ENCODE measurements at places on chromosomes 1 and 21.

GRCh38 chr1:6960291-6960811 is 175.1 kb downstream of the CAMTA1 start:
- DNase-seq: no peak

GRCh38 chr1:107899655-107900054 is 65.3 kb downstream of the VAV3 start:
- no peak for DNase-seq

- DNase-seq: no peak
These were observed 166.1 kb upstream of the ZC3H12A start for GRCh38 chr1:37308031-37308960.

DNA sequence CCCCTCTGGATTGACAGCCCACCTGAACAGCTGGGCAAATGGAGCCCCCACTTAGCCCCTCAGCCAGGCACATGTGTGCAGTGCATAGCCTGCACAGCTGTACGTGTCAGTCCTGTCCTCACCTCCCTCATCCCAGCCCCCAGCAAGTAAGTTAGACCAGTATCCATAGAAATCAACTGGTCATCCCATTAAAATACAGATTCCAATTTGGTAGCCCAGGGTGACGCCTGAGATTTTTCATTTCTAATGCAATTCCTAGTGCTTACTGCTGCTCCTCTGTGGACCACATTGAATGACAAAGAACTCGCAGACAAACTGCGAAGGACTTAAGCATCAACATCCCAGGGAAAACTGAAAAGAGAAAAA is 99.0 kb upstream of the GJB5 start:
- no peak for DNase-seq

GRCh38 chr1:209539576-209539975 is 43.9 kb upstream of the CAMK1G start:
- DNase-seq: no peak

DNA sequence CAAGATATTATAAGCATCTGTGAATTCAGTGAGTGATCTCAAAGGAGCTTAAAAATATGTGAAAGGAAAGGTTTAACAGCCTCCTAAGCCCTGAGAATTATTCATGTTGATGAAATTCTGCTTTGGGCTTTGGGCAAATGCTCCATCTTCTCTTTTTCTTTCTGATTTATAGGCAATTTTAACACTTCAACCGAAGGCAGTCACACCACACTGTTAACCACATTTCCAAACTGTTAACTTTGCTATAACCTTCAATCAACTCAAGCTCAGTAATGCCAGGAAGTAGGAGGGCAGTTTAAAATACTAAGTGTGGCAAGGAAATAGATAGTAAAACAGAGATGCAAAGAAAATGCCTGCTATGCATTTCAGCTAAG is 54.4 kb upstream of the NEK7 start:
- DNase-seq: no peak

DNA sequence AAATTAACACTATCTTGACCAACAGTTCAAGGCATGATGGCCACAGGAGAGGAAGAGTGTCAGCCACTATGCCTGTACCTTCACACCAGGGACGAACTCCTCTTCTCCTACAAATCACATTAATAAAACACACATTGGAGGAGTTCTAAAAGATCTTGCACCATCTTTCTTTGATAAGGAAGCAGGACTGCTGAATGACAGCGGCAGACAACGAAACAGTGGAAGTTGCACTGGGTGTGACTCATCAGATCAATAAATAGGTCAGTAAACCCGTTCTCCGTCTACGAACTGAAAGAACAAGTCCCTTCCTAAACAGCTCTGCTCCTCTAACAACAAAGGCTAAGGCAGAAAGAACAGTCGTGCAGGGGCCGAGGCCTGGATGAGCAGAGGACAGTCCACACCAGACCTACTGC is 23.1 kb downstream of the UBE2G2 start:
- DNase-seq: no peak

GRCh38 chr1:35615440-35615839 is 25.9 kb downstream of the PSMB2 start:
- DNase-seq: no peak

GRCh38 chr1:201113451-201114244 is 1.4 kb upstream of the CACNA1S start:
- no peak for DNase-seq

GRCh38 chr1:172401892-172402291 is 18.6 kb upstream of the C1orf105 start:
- no peak for DNase-seq

DNA sequence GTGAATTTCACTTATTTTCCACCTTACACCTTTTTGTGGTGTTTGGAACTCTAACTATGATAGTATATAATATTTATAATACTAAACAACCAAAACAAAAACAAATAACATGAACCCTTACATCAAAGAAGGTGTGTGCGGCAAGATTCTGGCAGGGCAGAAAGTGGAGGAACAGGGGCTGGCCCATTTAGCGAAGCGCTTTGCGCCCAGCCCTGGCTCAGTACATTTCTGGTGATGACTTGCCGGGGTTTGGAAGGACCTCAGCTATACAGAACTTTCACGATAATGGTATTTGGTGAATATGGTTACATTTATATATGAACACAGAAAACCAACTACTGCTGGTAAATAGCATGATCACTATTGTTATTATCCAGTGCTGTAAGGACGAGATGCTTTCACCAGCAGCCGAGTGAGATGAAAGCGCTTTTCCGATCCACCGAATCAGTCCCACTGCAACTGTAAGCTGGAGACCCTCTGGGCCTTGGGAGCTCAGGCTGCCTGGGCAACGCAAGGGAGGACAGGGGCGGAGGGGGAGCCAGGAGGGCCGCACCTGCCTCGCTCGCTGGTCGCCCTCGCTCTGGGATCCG is 63.9 kb downstream of the CD247 start:
- DNase-seq: no peak

- DNase-seq: no peak
These were observed 90.7 kb downstream of the MRPL37 start for GRCh38 chr1:54290506-54291184.

DNA sequence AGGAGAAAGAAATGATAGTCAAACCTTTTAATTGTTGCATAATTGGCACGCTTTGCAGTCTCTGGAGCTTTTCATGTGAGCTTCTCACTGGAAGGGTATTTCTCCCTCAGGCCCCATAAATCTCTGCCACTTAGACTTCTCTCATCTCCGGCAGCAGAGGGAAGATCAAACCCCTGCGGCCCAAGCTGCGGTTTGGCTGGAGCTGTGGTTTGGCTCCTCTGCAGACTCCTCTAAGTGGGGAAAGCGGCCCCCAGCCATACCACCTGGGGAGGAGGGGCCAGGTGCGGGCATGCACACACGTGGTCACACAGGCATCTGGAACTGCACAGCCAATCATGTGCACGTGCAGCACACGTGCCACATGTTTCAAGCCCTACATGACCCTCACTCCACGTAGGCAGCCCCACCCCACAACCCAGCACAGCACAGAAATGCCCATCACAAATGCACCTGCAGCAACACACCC is 58.3 kb downstream of the UBE2T start:
- DNase-seq: peak; percentile 55

- no peak for DNase-seq
These were observed 29.1 kb downstream of the PRRX1 start for GRCh38 chr1:170692866-170693575.

DNA sequence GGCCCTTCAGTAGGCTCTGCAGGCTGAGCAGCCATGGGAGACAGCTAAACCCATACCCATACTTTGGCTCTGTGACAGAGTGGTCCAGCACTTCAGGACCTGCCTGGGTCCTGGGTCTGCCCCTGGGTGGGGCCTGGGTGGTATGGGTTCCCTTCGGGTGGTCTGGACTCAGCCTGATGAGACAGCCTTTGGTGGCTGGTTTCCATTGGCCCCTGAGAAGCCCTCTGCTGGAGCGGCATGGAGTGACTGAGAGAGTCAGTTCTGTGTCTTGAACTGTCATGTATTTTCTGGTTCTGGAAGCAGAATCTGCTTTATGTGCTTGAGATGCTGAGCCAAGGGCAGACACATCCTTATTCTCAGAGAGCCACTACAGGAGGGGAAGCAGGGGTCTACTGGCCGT is 31.3 kb upstream of the KCNA2 start:
- no peak for DNase-seq

DNA sequence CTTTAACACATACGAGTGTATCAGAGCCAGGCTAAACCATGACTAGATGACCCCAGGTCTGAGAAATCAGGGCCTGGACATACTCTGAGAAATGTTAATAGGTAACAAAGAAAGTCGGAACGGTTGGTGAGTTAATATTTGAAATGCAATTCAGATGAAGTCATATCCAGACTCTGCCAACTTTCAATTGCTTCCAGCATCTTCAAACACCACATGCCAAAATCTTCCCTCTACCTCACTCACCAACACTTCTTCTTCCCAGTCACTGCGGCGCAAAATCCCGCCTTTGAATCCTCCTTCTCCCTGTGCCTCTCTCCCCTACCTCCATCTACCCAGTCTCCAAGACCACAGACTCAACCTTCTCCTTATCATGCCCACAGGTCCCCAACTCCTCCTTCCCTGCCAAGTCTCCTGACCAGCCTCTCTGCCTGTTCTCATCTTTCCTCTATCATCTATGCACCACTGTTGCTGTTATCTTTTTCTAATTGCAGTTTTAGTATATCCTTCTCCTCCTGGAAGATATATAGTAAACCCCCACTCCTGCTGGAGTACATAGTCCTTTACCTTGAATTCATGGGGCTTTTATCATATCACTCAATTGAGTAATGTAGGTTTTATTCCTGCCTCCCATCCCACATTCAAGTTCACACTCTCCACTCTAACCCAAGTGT is 41.3 kb downstream of the ZBTB18 start:
- no peak for DNase-seq

- no peak for DNase-seq
These were observed 203.9 kb downstream of the RHOU start for GRCh38 chr1:228939001-228939691.

GRCh38 chr1:94619731-94620130 is 78.2 kb upstream of the F3 start:
- DNase-seq: no peak

GRCh38 chr1:56065729-56066128 is 513.6 kb downstream of the PLPP3 start:
- DNase-seq: no peak

DNA sequence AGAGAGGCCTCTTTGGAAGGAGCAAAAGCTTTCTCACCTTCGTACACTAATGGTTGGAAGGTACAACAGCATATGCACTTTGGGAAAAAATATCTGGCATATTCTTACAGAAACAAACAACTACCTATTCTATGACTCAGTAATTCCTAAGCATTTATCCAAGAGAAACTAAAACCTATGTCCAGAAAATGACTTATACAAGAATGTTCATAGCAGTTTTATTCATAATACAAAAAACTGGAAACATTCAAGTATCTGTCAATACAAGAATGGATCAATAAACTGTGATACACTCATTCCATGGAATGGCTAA is 8.2 kb downstream of the NBPF1 start:
- no peak for DNase-seq

- no peak for DNase-seq
These were observed 33.1 kb upstream of the LMX1A start for GRCh38 chr1:165389609-165390008.

GRCh38 chr1:62688687-62689085 is 500 bp upstream of the DOCK7 start:
- DNase-seq: no peak

DNA sequence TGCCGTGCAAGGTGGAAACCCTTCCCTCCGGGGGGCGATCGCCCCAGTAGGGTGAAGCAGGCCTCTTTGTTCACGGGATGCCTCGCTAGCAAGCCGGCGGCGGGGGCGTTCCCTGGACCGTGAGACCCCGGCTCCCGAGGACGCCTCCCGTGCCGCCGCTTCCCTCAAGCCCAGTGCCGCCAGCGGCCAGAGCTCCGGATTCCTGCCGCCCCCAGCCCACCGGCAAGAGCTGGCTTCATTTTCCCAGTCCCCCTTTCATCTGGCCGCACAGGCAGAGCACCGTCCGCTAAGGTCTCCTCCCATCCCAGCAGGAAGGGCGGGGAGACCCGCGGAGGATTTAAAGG is 16.3 kb downstream of the IER5 start:
- no peak for DNase-seq

- DNase-seq: peak; percentile 50
These were observed 103.8 kb upstream of the ARHGEF16 start for GRCh38 chr1:3350506-3351261.

- no peak for DNase-seq
These were observed 67.0 kb downstream of the TBX19 start for GRCh38 chr1:168347630-168348029.

DNA sequence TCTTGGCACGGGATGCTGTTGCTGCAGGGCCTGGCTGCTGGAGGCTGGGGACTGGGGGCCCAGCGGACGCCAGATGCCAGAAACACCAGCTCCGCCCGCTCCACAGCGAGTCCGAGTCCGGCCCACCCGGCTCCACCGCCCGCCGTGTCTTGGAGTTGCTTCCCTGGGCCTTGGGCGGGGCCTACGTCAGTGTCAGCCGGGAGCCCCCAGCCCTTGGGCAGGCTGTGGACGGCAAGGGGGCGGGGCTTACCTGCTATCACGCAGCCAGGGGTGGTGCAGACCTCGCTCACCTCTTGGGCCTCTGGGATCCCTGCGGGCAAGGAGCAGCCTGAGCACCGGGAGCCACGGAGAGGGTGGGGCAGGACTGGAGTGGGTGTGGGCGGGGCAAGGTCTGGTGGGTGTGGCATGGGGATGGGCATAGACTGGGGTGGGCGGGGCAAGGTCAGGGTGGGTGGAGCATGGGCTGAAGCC is 21.8 kb downstream of the MMEL1 start:
- DNase-seq: no peak

- no peak for DNase-seq
These were observed 82.3 kb downstream of the TM2D1 start for GRCh38 chr1:61642475-61643232.

- DNase-seq: no peak
These were observed 296.7 kb upstream of the USP25 start for GRCh38 chr21:15433091-15433490.

- DNase-seq: no peak
These were observed 22.3 kb downstream of the SLC9A1 start for GRCh38 chr1:27132624-27133023.

DNA sequence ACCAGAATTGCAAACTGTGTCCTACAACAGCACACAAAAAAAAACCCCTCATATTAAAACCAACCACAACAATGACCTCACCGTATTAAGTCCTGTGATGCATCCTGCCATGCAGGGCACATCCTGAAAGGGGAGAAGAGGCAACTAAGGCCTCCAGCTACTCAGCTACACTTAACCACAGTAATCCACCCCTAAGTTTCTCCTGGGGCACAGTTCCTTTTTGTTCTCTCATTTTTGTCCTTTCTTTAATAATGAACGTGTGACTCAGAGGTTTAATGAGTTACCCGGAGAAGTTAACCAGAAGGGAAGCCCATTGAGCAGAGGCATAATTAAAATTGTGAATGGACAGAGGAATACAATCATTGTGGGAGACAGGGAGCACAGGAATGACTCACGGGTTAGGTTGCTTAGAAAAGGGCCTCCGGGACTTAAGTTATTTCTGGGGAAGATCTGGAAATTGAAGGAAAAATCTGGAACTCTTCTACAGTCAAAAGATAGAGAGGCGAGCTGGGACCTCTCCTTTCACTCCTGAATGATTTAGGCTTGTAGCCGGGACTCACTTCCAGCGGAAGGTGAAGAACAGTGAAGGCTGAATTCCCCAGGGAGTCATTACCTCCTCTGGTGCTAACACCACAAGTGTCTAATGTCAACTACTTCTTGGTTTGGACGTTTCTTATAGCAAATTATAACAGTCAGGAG is 36.9 kb upstream of the HIVEP3 start:
- DNase-seq: peak; percentile 61

- no peak for DNase-seq
These were observed 588.3 kb downstream of the LMO4 start for GRCh38 chr1:87916965-87917364.

- DNase-seq: no peak
These were observed 226.4 kb downstream of the DYRK1A start for GRCh38 chr21:37593015-37593414.
